ENCODE measurements at places on chromosomes 6 and 20. TPM values are rescaled to one million over a fixed set of nuclear protein-coding genes. Genes with fewer than 3 reads are reported as not detected.
A peak's percentile ranks its signal among the peaks of the same experiment; 100 is the strongest.

- ATAC-seq = no peak
Measured at GRCh38 chr6:151695156-151695555, 112.3 kb upstream of the ESR1 start.

- ATAC-seq = no peak
Measured at GRCh38 chr20:31948008-31948407, 3.8 kb downstream of the PDRG1 start.

PGC gene
- not detected for total RNA-seq

DNA sequence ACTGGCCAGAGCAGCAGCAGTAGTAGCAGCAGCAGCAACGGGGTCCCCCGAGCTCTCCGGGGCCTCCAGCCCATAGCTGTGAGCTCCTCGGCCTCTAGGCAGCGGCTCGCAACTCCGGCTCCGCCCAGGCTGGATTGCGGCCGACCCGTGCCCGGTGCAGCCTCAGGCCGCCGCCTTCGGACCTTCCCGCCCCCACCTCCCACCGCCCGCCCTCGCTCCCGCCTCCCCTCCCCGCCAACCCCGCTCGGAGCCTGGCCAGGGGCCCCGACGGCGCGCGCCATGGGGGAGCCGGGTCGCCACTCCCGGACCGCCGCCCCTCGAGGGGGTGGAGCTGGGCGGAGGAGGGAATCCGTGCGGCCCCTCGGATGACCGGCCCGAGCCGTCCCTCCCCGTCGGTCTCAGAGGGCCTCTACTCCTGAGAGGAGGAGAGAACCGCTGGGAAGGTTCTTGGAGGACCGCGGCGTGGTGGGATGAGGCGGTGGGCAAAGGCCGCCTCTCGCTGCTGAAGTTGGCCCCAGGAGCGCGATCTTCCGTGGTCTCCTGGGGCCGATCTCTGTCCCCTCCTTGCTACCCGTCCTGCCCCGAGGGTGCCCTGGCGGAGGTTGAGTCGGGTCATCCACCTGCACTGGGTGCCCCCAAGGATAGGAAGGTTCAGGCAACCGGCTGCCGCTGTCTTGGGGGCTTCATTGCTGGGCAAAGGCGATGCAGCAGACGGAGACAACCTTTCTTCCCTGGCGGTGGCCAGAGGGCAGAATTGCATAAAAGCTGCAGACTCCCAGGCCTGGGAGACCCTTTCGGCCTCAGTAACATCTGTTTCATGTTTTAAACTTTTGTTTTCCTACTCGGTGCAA, at the start of gene ADAM33:
TSS of gene ADAM33 (minus strand) at position 80 of the 851 bp plus-strand sequence. CDS start at position 74, 6 bp downstream.
- peak; percentile 52 for ATAC-seq

CENPW gene
- 7.8 TPM for total RNA-seq

GRCh38 chr6:139545206-139546105, 171.0 kb upstream of the CITED2 start:
- no peak for ATAC-seq

UST gene
- total RNA-seq = 28.8 TPM

GRCh38 chr6:63839485-63839884, 203.9 kb downstream of the PHF3 start:
- ATAC-seq = no peak

AIG1 gene
- 34.7 TPM for total RNA-seq

COL10A1 gene
- not detected for total RNA-seq

DNA sequence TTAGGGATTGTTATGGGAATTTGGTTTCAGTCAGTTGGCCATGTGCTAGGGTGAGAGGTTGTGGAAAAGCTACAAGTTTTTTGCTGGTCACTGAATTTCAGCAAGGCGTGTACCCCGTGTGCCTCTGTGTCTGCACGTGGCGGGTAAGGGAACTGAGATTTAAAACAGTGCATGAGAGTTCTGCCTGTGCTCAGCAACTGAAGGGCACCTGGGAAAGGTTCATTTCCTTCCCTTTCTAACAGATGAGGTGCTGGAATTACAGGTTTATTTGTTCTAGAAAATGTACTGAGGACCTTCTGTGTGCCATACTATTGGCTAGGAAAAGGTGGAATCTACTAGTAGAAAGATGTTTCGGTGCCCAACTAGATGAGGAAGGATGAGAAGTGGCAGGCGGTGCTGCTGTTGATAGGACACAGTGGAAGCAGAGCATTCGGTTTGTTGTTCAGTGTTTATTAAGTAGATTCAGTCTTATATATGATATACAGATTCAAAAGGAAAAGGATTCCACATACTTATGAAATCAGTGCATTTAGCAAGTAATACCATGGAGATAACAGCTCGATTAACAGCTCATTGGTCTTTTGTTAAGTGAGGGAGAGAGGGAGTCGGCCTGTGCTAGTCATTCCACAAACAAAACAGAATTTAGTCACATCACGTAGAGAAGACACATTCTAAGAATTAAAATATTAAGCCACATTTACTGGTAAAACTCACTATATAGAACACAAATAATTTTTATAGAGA, 84.7 kb downstream of the ASXL1 start:
- ATAC-seq = no peak

TSBP1 gene
- total RNA-seq = not detected

GRCh38 chr6:35402136-35402855, 49.8 kb upstream of the FANCE start:
- ATAC-seq = no peak

ZNF165 gene
- total RNA-seq = 0.81 TPM

All from gastroesophageal sphincter (tissue), 4 donors.